ENCODE measurements at places on chromosomes 11 and 22. TPM values are rescaled to one million over a fixed set of nuclear protein-coding genes. Genes with fewer than 3 reads are reported as not detected.

CECR2 gene
- not detected for polyA plus RNA-seq

- no peak for DNase-seq
Measured at GRCh38 chr11:70790671-70791300, 392.5 kb downstream of the CTTN start.

DNA sequence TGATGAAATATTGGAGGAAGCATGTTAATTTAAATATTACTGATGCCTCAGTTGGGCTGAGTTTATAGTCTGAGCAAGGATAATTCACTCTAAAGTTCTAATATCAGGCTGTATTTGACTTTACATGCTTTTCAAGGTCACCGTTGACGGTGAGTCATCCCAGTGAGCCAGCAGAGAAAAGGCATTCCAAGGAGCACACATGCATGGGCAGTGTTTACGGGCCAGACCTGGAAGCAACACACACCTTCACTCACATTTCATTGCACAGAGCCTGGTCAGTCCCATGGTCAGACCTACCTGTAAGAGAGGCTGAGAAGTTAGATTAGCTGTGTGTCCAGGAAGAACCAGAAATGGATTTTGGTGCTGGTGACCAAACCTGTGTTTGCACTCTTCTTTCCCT lies 53.5 kb downstream of the COMMD9 start:
- no peak for DNase-seq

DNA sequence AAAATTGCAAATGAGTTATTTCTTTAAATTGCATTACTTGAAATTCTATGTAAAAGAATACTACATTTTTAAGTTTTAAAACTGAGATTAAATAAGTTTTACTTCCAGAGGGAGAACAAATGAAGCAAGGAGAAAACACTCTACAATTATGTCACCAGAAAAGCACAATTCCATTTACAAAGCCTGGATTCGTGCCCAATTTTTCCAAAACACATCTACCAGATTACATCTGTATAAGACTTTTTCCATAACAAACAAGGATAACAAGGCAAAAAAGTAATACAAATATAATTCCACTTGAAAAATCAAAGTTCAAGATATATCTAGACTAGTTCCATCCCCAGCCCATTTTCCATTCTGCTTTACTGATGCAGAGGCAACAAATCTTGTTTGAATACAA lies 40.5 kb downstream of the MTMR2 start:
- no peak for DNase-seq

- no peak for DNase-seq
Measured at GRCh38 chr11:14299921-14300320, 59.1 kb downstream of the RRAS2 start.

- DNase-seq, result no peak
Measured at GRCh38 chr11:12199231-12199948, 89.0 kb downstream of the MICAL2 start.

DNA sequence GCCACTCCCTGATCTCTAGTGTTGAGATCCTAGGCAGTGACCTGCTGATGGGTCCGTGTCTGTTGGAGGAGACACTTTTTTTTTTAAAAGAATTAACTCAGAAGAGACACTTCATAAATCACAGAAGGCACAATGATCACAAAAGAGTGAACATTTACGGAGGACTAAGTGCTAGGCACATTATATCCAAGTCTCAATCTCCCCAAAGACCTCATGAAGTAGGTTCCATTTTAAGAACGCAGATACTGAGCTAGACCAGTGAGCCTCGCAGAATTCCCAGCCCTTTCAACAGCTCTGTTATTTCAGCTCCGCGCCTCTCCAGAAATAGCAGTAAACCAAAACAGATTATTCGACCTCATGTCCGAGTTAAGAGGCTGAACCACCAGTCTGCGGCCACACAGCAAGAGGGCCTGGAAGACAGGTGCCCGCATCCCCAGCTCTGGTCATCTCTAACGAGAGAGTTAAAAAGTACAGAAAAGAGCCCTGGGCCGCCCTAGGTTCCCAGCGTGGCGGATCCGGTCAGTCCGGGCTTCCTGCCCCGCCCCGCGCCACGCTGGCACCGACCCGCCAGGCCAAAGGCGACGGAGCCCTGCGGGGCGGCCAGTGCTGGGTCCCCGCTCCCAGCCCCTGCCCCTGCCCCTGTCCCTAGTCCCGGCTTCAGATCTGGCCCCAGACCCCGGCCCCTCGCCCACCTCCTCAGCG lies 612 bp downstream of the XBP1 start:
- DNase-seq, result peak; percentile 1

DNA sequence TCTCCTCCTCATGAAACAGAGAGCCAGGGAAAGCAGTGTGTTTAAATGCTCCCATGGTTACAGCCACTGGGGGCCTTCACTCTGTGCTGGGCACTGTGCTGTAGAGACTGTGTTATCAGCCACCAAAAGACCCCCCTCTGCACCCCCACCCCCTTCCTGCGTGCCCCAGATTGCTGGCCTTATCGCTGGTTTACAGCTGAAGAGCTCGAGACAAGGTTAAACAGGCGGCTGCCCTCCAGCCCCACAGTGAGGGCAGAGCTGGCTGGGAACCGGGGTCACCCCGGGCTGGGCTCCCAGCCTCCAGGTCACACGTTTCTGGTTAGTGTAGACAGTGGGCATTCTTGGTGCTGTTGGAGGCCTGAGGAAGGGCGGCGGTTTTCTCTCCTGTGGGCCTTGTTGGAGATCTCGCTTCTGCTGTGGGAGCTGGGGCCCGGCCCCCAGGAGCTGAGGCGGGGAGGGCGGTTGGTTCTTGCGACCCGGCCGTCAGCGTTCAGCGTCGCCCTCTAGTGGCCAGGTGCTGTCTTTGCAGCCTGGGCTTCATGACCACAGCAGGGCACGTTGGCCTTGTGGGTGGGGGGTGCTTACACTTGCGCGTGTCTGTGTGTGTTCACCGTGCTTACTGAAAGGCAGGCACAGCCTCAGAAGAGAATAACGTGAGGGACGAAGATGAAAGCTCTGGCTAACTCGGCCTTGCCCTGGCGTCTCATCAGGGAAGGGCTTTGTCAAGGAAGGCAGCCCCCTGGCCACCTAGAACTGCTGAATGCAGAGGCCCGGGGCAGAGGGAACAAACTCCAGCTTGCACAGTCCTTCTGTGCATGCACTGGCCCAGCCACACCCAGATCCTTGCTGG lies 40.8 kb downstream of the TBC1D22A start:
- DNase-seq, result no peak

DNA sequence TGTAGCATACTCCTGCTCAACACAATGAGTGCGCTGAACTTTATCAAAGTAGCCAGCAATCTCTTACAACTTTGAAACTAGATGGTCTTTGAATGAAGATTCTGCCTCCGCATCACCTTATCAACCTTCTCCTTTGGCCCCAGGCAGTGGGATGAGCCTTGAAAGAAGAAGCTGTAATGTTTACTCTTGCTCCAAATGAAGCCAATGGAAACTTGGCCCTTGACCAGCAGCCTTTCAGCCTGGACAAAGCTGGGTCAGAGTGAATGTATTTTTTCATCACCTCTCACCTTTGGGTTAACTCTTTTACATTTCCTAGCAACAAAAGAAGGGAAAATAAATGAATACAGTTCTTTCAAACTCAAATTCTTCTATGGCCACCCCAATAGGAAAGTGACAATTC lies 359.1 kb downstream of the KCNA4 start:
- DNase-seq, result no peak
